ENCODE measurements at places on chromosomes 5 and 9.

- no peak for DNase-seq
These were observed 473.7 kb downstream of the ARHGEF28 start for GRCh38 chr5:74099538-74100267.

- no peak for DNase-seq
These were observed 1.4 kb downstream of the CEP120 start for GRCh38 chr5:123421773-123422172.

DNA sequence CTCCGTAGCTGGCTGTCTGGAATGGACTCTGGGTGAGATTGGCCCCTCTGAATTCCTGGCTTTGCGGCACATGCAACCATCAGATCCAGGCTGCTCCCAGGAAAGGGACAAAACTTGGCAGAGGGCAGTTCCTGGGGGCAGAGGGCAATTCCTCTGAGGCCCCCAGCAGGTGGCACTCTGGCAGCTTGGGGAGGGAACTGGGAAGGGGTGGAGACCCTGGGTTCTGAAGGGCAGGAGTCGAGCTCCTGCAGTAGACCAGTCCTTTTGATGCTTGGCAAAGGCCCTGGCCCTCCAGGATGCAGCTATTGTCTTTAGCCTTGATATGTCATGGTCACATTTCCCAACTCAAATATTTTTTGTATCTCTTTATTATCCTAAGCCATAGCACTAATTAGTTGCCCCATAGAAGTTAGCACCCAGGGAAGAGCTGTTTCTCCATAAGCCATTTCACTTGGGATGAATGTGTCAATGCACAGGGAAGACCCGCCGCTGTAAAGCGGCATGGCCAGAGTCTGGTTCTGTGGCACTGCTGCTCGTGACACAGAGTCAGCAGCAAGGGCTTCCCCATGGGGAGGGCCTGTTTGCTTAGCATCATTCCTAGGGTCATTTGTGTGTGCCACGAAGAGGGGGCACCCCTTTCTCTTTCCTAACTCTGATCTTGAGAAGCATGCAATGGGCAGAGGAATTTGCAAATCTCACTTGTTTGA lies 51.2 kb upstream of the CDK20 start:
- DNase-seq = no peak

DNA sequence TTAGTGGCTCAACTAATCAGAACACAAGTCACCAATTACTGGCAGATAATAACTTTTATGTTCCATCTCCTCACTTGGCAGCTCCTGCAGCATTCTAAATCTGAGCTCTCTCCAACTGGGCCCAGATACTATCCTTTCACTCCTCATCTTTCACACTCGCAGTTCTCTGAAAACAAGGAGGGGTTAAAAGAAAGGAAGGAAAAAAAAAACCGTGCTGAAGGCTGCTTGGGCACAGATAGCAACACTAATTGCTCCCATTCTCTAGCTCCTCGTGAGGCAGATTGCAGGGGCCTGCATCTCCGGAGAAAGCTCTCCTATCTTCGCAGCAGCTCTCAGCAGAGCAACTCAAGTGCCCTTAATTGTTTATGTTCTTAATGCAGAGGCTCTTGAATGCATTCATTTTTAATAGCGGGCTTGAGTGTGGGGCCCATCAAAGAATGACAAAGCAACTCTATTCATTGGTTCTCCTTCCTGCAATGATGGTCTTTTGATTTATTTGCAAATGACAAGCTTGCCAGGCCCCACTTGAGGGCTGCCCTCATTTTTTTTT lies 23.9 kb downstream of the TLE1 start:
- no peak for DNase-seq

- no peak for DNase-seq
These were observed 134.4 kb downstream of the MRPL36 start for GRCh38 chr5:1665231-1665630.

- DNase-seq = no peak
These were observed 4.7 kb downstream of the BRD3 start for GRCh38 chr9:134063088-134063570.

- no peak for DNase-seq
These were observed 161.3 kb downstream of the CAVIN4 start for GRCh38 chr9:100739208-100739607.

DNA sequence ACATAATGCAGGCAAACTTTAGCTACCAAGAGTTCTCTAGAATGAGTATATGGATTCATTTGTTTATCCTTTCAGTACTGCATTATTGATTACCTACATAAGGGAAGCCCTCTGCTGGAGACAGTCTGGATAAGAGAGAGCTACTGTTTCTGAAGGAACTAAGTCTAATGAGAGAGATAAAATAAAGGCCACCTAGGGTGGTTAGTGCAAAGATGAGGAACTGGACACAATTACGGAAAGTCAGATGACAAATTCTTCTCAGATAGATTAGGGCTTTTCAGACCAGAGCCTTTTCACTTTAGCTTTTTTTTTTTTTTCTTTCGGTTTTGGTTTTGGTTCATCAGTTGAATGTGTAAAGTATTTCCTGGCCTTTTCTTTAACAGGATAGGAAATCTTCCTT lies 31.3 kb downstream of the ISOC1 start:
- no peak for DNase-seq

- DNase-seq = no peak
These were observed 30.4 kb upstream of the SLIT3 start for GRCh38 chr5:169331292-169331852.

- DNase-seq = no peak
These were observed 21.8 kb downstream of the UNC5A start for GRCh38 chr5:176832162-176832561.

GRCh38 chr9:94096819-94097577 lies 12.7 kb downstream of the PTPDC1 start:
- DNase-seq = no peak

GRCh38 chr5:8953016-8953415 lies 592.9 kb downstream of the SEMA5A start:
- DNase-seq = no peak

GRCh38 chr5:140468188-140468587 lies 66.6 kb downstream of the ANKHD1 start:
- no peak for DNase-seq

DNA sequence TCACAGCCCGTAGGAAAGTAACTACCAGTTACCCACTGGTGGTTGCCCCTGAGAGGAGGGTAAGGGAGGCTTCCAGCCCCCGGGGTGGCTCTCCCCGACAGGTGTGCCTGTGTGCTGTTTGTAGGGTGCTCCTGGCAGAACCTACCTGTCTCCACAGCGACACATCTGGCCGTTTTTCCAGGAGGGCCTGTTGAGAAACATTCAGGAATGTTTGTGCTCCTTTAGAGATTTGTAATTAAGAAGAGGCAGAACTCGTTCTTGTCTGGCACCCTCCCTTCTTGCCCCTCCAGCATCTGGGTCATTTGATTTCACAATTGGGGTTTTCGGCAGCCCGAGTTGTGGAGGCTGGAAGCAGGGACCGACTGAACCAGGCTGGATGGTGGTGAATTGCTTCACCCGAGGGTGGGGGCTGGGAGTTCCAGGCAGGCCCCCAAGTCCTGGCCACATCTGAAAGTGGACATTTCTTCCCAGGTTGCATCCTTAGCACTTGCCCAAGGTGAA lies 74.2 kb downstream of the WWC1 start:
- no peak for DNase-seq

- no peak for DNase-seq
These were observed 64.9 kb downstream of the CETN3 start for GRCh38 chr5:90344689-90345088.

DNA sequence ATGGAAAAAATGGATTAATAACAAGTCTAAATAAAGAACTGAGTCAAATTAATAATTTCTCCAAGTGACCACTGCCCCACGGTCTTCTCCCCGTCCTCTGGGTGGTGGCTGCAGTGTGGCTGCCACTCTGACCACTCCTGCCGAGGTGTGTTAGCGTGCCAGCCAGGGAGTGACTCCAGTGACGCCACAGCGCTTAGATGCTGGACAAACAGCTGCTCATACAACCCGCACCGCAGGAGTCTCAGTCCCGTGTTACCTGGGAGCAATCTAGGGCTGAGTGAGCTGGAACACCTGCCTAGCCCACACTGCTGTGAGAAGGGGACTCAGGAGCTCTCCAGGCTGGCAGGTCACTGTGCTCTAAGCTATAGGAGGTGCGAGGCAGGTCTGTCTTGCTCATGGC lies 10.2 kb downstream of the MAPK9 start:
- no peak for DNase-seq

DNA sequence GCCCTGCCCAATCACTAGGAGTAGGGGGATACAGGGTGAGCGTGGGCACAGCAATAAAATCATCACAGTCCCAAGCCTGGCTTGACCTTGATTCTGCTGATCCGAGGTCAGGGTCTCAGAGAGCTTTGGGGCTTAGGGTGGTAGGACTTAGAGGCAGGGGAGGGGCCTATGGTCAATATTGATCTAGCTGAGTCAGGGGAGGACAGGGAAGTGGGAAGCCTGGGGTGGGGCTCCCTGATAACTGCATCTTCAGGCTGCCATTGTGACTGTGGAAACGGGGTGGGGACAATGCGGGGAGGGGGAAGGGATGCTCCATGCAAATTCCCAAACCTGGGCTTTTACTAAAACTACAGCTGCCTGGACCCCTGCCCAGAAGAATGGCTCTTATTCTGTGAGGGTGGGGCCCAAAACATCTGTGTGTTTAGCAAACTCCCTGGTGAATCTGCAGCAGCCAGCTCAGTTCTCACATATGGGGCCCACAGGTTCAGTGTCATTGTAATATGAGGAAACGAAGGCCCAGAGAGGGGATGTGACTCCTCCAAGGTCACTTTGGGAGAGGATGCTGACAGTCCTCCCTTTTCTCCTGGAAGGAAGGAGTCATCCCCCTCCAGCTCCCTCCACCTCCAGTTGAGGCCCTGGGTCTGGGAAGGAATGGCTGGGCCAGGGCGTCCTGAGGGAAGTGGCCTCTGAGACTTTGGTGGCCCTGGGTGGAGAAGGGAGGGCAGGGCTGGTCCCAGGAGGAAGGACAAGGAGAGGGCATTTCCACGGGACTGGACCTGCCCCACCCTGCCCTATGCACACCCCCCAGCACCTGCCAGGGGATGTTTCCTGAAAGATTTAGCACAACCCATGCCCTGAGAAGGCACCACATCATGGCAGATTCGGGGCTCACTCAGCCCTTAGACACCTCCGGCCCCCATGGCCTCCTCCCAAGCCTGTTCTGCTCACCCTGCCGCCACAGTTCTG lies 26.4 kb downstream of the SLC6A7 start:
- no peak for DNase-seq

DNA sequence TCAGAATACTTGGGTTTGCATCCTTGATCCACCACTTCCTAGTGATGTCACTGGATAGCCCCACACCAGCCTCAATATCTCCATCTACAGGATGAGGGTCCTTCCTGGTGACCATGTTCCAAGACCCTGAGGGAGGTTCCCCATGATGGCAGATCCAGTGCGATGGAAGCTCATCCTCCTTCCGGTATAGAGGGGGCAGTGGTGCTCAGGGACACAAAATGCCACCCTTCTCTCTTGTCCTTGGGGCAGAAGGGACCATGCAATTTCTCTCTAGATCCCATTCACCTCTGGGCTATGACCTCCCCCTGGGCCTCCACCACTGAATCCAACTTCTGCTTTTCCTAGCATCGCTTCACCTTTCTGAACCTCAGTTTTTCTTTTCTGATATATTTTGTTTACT lies 5.4 kb upstream of the SLC25A51 start:
- DNase-seq = no peak

DNA sequence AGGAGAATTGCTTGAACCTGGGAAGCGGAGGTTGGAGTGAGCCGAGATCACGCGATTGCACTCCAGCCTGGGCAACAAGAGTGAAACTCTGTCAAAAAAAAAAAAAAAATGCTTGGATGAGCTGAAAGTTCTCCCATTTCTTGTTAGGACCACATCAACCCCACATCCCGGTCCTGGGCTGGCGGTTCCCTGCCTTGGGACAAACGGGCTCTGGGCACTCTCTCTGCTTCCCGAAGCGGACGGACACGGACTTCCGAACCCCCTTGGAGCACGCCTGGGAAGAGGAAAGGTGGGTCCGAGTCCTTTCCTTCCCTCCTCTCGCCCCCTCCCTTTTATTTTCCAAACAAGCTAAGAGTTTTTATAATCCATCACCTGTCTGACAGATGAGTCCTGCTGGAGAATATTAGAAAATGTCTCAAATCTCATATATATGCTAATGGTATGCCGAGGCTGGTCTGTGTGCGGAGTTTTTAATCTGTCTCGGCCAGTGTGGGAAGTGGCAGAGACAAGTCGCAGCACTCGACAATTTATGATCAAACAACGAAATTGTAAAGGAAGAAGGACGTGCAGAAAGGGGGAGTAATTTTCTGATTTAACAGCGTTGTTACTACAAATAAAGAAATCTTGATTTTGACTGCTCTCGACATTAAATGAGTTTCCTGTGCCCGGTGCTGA lies 257.9 kb upstream of the IRX4 start:
- no peak for DNase-seq

GRCh38 chr5:33833237-33833575 lies 58.6 kb downstream of the ADAMTS12 start:
- no peak for DNase-seq

GRCh38 chr9:121637713-121638220 lies 13.7 kb upstream of the DAB2IP start:
- DNase-seq = no peak

- no peak for DNase-seq
These were observed 20.4 kb upstream of the SELENOP start for GRCh38 chr5:42832060-42832459.

GRCh38 chr5:140481758-140482157 lies 65.7 kb upstream of the EIF4EBP3 start:
- no peak for DNase-seq

GRCh38 chr9:4228606-4229005 lies 71.3 kb downstream of the GLIS3 start:
- no peak for DNase-seq

- no peak for DNase-seq
These were observed 133.9 kb upstream of the ERCC6L2 start for GRCh38 chr9:95741631-95742030.

DNA sequence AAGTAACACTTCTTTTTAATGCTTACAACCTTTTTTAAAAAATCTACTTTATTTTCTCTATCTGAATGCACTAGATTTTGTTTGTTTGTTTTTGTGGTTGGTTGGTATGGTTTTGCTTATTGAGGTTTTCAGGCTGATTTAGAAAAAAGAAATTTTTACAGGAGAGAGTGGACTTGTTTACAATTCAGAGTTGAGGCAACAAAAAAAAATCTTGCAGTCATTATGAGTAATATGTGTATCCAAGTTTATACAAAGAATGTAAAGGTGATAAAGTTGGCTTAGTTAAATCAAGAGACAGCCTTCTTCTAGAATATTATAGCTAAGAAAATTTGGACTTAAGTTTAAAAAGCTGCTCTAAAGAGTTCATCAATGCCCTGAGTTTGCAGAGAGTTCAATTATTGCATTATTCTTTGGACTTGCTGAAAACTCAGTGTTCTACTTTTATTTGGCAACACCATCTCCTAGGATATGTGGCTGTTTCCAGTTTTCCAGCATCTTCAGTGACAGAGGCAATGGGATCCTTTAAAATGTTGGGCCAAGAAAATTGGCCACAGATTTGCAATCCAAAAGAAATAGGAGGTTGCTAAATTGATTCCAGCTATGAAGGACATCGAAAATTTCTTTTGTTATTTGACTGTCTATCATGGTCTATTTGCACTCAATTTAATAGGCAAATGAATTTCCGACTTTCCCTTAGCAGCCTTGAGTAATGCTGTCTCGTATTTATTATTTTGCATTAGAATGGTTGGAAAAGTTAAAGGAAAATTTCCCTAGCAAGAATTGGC lies 10.7 kb downstream of the STK32A start:
- no peak for DNase-seq

GRCh38 chr5:106976363-106976762 lies 694.4 kb downstream of the EFNA5 start:
- no peak for DNase-seq

- peak; percentile 21 for DNase-seq
These were observed 55.3 kb upstream of the IL17B start for GRCh38 chr5:149434162-149435014.

Measured in activated T-helper 1 cell treated with anti-CD3 and anti-CD28 coated beads, Interleukin-12 subunit alpha, Interleukin-12 subunit beta, Interleukin-2, Interleukin-4 antibody, amounts not matched to agents 30 ng/mL and 10 ng/mL and 1 ng/mL, durations not matched to agents 14 hours and 24 hours and 36 hours (primary cell).